H1 (cell line): ENCODE measurements at places on chromosomes 7 and 10. TPM values are rescaled to one million over a fixed set of nuclear protein-coding genes. Genes with fewer than 3 reads are reported as not detected.

GRCh38 chr10:97210543-97210960, 24.8 kb upstream of the SLIT1 start:
- peak; percentile 67 for DNase-seq

DNA sequence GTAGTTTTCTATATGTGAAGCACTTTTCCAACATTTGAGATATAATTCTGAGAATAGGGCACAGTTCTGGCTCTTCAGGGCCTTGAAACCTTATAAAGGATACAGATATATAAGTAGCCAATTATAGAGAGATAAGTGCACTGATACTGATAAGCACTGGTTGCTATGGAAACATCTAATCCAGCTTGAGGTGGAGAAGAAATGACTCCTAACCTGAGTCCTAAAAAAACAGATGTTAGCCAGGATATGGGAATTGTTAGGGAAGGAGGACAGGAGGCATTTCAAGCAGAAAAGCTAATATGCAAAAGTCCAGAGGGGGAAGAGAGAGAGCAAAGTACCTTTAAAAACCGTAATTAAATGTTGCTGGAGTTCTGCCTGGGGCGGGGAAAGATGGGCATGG, 30.8 kb downstream of the STRIP2 start:
- no peak for DNase-seq

- DNase-seq, result no peak
Observed at GRCh38 chr10:72889391-72889831, 4.1 kb upstream of the OIT3 start.

DNA sequence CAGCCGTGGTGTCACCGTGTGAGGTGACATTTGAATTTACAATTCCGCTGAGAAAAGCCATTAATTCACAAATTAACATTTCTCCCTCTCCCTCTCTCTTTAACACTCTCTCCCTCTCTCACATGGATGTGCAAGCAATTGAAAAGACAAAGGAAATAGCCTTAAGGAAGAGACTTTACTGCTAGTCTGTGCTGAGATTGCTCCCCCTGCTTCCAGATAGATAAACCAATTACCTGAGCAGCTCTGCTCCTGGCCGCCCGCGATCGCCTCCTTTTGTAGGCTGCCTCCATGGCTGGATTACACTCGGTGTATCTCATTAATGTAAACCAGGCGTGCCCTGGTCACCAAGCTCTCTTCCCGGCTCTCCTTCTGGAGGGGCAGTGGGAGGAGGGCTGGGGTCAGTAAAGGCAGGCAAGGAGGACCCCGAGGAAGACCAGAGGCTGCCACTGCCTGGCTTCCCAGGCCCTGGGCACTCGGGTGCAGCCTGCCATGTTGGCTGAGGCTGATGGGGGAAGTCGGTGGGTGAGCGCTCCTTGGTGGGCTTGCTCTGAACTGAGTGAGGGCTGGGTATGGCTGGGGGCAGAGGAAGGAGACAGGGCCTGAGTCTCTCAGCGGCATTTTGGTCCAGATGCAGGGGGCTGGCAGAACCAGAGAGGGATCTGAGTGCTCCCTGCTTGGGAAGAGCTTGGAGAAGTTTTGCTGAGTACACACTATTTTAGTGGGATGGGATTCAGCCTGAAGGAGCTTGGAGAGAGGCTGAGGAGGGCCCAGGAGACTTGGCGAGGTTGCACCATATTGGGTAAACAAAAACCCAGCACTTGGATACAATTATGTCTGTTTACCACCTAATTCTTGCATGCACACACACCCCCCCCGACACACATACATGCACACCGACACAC, 42.9 kb downstream of the PAX2 start:
- DNase-seq, result no peak

GRCh38 chr10:84190621-84191020, 3.7 kb upstream of the CDHR1 start:
- DNase-seq, result no peak

- DNase-seq, result no peak
Observed at GRCh38 chr10:46229144-46229563, 57.6 kb upstream of the ANTXRL start.

GRCh38 chr7:98285157-98286092, 3.9 kb downstream of the BRI3 start:
- no peak for DNase-seq

GRCh38 chr10:27774831-27775230, 29.2 kb upstream of the MKX start:
- no peak for DNase-seq

GRCh38 chr7:131919920-131920709, 363.7 kb upstream of the PODXL start:
- no peak for DNase-seq

DNA sequence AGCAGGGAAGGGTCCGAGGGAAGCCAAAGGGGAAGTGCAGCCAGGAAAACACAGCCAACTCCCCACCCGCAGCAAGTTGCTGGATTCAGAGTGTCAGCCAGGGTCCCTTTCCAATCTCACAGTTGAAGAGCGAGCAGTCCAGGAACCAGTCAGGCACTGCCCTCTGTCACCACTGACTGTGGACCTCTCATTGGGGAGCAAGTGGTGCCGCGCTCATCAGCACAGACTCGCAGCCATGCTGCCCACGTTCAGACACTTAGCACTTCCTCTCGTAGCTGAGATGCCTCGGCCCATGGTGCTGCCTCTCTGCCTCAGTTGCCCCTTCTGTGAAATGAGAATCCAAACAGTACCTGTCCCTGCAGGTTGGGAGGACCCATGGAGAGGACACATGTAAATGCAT, 123.6 kb upstream of the CHST15 start:
- DNase-seq, result no peak

GRCh38 chr7:137977173-137977572, 24.7 kb downstream of the CREB3L2 start:
- DNase-seq, result no peak

DNA sequence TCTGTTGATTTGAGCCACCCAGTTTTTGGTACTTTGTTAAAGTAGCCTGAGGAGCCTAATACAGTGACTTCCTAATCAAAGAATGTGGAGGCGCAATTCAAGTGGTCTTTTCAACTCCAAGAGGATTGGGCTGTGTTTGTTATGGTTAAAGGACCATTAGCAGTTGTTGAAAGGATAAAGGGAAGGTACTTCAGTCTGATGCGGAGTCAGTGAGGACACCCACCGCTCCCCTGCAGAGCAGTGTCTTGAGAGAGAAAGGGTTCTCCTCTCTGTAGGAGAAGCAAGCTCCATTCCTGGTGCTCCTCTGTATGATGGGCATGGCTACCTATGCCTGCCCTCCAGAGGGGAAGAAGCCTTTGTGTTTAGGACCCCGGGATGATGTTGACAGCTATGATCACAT, 590.6 kb upstream of the C7orf33 start:
- no peak for DNase-seq

DNA sequence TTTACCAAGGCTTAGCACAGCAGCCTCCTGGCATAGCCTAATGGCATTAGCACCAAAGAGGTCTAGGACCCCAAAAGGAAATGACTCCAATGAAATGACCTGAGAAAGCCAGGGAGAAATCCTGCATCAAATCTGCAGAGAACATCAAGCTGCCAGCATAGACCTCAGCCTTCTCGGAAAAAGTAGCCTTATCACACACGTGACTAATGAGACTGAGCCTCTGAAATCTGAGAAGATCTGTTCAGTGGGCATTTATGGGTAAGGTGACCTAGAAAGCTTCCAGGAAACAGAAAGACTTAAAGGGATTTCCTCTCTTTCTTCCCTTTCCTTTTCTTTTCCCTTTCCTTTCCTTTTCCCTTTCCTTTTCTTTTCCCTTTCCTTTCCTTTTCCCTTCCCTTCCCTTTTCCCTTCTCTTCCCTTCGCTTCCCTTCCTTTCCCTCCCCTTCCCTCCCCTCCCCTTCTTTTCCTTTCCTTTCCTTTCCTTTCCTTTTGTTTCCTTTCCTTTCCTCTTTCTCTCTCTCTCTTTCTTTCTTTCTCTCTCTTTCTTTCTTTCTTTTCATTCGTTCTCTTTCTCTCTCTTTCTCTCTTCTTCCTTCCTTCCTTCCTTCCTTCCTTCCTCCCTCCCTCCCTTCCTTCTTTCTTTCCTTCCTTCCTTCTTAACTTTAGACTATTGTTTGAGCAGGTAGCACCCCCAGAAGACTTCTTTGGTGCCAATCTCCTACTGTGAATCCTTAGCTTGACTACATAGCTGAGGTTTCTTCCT, 23.1 kb upstream of the PTTG1IP2 start:
- DNase-seq, result no peak

- no peak for DNase-seq
Observed at GRCh38 chr10:97903128-97904017, 53.7 kb downstream of the GOLGA7B start.

- DNase-seq, result no peak
Observed at GRCh38 chr10:93220296-93221170, 146.8 kb downstream of the CYP26A1 start.

GRCh38 chr10:130775311-130775710, 536.2 kb downstream of the TCERG1L start:
- no peak for DNase-seq

DNA sequence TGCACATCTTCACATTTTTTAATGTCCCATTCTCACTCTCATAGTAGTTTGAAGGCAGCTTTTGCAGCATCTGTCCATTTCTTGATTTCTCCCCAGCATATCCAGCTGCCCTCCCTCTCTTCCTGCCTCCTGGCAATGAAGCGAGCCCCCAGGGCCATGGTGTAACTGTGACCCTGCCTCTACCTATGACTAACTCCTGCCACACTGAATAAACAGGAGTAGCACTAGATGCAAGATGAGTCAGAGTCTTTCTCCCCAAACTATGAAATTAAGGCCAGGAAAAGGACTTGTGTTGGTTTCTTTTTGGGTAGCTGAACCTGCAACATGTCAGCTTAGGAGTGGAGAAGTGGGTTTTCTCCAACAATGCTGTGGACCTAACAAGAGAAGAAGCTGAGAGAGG, 329.0 kb downstream of the RNLS start:
- DNase-seq, result no peak

DNA sequence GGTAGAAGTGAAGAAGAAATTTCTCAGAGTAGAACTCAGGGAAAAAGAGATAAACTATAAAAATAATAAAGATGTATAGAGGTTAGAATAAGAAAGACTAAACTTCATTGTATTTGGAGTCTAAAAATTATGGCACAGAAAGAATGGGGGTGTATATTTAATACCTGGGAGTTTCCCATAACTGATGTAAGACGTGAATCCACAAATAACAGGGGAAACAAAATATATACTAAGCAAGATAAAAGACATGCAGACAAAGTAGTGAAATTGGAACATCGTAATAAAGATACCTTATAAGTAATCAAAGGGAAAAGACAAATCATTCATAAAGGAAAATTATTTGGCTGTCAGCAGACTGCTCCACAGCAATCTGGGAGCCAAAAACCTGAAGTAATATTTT, 62.8 kb downstream of the HECTD2 start:
- no peak for DNase-seq

- no peak for DNase-seq
Observed at GRCh38 chr10:22615819-22616499, 98.4 kb downstream of the PIP4K2A start.

DNA sequence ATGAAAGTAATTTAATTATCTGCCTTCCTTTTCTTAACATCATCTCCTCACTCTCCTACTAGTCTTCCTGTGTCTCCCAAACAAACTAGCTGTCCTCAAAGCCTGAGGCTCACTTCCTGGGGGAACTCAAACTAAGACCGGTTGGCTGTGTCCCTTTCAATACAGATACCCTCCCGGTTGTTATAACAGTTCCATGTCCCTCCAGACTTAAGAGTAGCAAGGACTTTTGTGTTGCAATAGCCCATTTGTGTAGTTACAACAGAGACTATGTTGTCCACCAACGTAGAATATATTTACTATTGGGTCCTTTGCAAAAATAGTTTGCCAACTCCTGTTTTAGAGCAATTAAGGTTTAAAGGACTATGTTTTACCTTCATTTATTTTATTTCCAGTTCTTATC, 8.6 kb upstream of the TARP start:
- no peak for DNase-seq

- DNase-seq, result no peak
Observed at GRCh38 chr10:72622271-72622670, 3.6 kb downstream of the MICU1 start.

DNA sequence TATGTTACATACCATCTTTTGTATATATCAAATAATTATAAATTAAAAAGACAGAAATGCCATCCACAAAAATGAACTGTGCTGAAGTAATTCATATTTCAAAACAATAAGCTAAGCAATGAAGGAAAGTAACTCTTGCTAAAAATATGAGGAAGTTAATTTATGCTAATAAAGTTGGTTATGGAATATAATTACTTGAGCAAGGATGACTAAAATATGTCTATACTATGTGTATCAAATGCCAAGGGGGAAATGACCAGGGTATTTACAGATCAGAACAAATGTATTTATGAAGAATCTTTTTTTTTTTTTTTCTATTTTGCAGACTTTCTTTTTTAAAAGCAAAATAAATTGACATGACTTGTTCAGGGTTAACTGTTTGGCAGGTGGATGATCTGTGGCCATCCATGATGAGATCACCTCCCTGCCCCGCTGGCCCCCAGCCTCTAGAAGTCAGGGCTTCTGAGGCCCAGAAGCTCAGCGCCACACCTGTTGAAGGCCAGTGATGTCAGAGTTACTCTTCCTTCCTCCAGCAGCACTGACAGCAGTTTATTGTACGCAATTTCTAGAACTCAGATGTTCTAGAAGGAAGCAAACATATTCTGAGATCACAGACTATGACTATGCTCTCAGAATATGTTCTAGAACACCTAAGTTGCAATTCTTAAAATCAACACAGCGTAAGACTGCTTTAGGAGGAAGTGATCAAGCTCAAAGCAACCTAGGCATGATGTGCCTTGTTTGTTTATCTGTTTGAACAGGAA, 196.1 kb upstream of the KLF14 start:
- no peak for DNase-seq

GRCh38 chr7:18547509-18548187, 52.1 kb downstream of the HDAC9 start:
- DNase-seq, result no peak

- DNase-seq, result peak; percentile 50
Observed at GRCh38 chr10:129332476-129332875, 134.6 kb upstream of the MGMT start.

DNA sequence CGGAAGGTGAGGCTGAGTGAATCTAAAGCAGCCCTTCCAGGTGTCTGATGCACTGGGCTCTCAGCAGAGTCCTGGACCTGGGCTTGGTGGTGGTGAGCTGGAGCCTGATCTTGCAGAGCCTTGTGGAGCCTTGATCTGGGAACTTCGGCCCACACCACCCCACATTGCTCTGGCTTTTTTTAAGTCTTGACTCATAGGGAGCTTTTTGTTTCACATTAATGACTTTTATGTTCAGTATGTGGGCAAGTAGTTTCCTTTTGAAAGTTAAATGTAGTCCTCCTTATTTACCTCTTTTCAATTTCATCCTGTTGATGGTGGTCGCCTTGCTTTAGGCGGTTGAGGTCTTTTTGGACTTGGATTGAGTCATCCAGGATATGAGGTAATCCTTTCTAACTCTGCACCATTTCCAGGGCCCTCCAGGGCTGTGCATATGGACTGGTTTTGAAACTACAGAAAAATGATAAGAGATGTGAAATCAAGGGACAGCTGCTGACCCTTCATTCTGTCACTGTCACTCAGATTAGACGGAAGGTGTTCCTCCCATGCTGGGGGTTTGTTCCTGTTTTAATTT, 2.9 kb upstream of the NRAP start:
- no peak for DNase-seq

The KEL gene
- 1.1 and 1.8 TPM in 2 replicates for total RNA-seq

The SLC18A2 gene
- 6.7 and 7.0 TPM in 2 replicates for total RNA-seq

The CYP2E1 gene
- not detected in 2 replicates for total RNA-seq

The HDAC9 gene
- total RNA-seq, result 9.4 and 13.1 TPM in 2 replicates

The AKR1E2 gene
- 3.5 TPM in 2 replicates for total RNA-seq

The NOLC1 gene
- 191 and 194 TPM in 2 replicates for total RNA-seq

The PCGF5 gene
- 5.8 and 6.1 TPM in 2 replicates for total RNA-seq

The ANKRD2 gene
- total RNA-seq, result not detected in 2 replicates

The ADAM12 gene
- 0.07 and 0.19 TPM in 2 replicates for total RNA-seq

The FAM131B gene
- total RNA-seq, result 35.5 and 38.2 TPM in 2 replicates

The PTPN20 gene
- total RNA-seq, result not detected in 2 replicates

The FGFBP3 gene
- total RNA-seq, result 115 and 120 TPM in 2 replicates

The CHRM2 gene
- 0.17 and 0.33 TPM in 2 replicates for total RNA-seq

The BLNK gene
- total RNA-seq, result not detected in 2 replicates
